ENCODE measurements at places on chromosomes 16 and 17.

DNA sequence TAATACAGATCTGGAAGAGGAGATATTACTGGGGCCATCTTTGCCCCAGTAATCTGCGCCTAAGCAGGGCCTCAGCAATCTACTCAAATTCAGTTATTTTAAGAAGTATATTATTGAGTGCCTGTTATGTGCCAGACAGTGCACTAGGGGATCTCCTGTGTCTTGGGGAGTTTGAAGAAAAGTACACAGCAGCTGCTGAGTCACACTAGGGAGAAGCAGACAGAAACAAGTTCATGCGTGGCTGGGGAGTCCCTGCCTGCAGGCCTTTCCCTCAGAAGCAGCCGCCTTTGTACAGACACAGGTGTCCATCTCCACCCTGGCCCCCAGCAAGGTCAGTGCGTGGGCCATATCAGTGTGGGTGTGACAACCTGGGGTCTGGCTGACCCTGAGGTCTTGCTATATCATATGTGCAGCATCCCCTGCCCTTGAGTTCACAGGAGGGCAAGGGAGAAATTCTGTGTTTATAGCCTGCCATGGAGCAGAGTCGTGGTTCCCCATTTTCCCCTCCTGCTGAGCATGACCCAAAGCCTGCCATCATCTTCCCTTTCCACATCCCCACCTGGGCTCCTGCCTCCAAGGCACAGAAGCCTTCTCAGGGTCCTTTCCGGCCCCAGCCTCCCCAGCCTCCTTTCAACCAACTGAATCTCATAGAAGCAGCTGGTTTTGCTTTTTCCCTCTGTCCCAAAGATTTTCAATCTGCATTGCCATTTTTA lies 229.9 kb upstream of the SDK2 start:
- DNase-seq, result no peak

- peak; percentile 1 for DNase-seq
Measured at GRCh38 chr16:80931801-80932707, 74.6 kb downstream of the CMC2 start.

GRCh38 chr16:69564845-69565670 lies 708 bp upstream of the NFAT5 start:
- DNase-seq, result no peak

GRCh38 chr17:74450925-74451403 lies 15.5 kb upstream of the CD300A start:
- DNase-seq, result no peak

GRCh38 chr16:85036236-85037049 lies 8.8 kb downstream of the KIAA0513 start:
- DNase-seq, result no peak

GRCh38 chr16:8908810-8909468 lies 26.8 kb downstream of the LITAFD start:
- DNase-seq, result no peak

- DNase-seq, result peak; percentile 29
Measured at GRCh38 chr17:75181608-75182318, 996 bp downstream of the SUMO2 start.

DNA sequence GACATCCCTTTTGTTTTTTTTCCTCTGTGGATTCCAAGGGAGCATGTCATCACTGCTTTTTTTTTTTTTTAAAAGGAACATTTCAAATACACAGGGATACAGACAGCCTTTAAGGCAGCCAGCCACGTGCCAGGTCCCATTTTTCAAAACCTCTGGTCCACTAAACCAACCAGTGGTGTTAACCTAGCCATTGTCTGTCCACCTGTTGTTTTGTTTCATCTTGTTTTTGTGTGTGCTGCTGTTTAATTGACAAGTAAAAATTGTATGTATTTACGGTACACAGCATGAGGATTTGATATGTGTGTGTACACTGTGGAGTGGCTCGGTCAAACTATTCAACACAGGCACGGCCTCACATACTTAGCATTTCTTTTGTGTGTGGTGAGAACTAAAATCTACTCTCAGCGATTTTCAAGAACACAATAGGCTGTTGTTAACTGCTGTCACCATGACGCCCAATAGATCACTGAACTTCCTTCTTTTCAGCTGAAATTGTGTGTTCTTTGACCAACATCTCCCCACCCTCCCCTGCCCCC lies 19.2 kb downstream of the TMEM114 start:
- DNase-seq, result no peak

GRCh38 chr16:23500212-23500861 lies 10.0 kb downstream of the GGA2 start:
- DNase-seq, result no peak

DNA sequence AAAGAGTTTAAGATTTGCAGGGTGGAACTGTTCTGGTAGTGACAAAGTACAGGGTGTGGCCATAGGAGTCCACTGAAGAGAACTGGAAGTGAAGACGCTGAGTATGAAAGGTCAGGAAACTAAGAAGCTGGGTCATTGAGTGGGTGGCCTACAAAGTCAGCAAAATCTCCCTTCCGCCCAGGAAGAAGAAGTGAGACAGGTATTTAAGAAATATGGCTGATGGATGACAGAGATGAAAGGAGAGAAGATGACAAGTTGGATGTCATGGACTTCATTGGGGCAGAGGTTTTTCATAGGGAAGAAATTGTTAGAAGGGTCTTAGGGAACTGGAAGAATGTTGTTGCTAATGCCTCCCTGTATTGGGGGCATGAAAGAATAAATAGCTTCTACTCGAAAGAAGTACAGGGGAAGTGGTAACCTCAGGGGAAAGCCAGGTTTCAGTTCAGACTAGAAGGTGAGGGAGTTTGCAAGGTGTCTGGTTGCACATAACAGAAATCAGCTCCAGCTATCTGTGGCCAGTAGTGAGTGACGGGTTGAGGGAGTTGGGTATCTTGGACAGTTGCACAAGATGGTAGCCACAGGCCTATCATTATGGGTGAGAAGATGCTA lies 33.6 kb upstream of the MED13 start:
- DNase-seq, result no peak

DNA sequence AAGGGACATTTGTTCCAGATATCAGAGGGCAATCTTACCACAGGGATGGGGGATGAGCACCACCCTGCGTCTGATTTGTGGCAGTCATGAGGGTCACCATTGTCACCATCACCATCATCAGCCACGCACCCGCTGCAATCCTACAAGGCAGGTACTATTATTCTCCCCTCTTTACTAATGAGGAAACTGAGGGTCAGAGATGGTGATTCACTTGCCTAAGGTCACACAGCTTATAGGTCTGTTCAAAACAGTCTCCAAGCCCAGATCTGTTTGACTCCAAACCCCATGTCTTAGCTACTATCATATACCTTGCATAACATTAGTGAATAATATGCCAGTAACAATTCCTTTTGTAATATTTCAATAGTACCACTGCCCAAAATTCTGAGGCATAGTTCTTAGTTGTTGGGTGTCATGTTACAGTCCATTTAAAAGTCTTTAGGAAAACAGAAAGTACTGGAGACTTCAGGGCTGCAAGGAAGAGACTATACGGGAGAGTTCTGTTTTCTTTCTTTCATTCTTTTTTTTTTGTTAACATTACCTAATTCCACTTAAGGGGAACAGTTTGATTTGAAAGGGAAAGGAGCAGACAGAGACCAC lies 166.4 kb downstream of the C16orf95 start:
- no peak for DNase-seq

GRCh38 chr17:8872705-8873435 lies 5.4 kb upstream of the PIK3R6 start:
- DNase-seq, result no peak

GRCh38 chr16:89701425-89702406 lies at the start of gene SPATA2L:
Gene SPATA2L (minus strand): TSS chr16:89701705. CDS start chr16:89701232, 473 bp downstream.
- DNase-seq, result peak; percentile 97

Data from T-cell (primary cell).